ENCODE measurements at places on chromosomes 1 and 21.

- no peak for DNase-seq
Observed at GRCh38 chr1:198837278-198838021, 198.6 kb downstream of the PTPRC start.

DNA sequence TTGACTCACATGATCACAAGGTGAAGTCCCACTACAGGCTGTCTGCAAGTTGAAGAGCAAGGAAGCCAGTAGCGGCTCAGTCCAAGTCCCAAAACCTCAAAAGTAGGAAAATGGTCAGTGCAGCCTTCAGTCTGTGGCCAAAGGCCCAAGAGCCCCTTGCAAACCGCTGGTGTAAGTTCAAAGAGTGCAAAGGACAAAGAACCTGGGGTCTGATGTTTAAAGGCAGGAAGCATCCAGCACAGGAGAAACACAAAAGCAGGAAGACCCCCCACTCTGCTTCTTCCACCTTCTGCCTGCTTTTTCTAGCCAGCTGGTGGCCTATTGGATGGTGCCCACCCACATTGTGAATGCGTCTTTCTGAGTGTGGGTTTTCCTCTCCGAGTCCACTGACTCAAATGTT lies 2222.6 kb downstream of the MRPL39 start:
- no peak for DNase-seq

GRCh38 chr1:228032041-228032440 lies 25.2 kb downstream of the WNT3A start:
- no peak for DNase-seq

GRCh38 chr1:231395076-231395997 lies 26.8 kb downstream of the EGLN1 start:
- no peak for DNase-seq

GRCh38 chr1:7539769-7540175 lies 231.3 kb upstream of the VAMP3 start:
- no peak for DNase-seq

GRCh38 chr1:21260405-21261125 lies 29.7 kb downstream of the ECE1 start:
- no peak for DNase-seq

GRCh38 chr1:38431535-38432376 lies 385.2 kb upstream of the POU3F1 start:
- no peak for DNase-seq

DNA sequence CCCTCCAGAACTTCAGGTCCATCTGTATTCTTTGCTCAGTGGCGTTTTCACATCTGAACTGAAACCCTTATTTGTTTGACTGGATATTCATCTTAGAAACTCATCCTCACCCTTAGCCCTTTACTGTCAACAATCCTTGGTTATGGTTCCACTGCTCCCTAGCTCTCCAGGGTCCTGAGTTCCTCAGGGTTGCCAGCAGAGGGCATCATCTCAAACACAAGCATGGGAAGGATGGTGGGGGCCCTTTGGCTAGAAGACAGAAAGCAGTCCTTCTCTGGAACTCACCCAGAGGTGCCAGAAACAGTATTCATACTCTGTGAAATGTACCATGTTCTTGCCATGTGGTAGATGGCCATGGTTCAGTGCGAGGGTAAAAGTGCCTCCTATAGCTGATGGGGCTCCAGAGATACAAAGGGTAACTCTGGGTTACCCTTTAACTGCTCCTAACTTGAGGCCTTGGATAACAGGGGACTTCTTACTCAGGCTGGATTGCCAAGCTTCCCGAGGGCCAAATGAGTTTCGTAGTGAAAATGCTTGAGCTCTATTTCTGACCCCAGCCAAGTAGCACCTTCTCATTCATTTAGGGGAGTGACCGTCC lies 11.3 kb downstream of the NCSTN start:
- DNase-seq, result no peak

GRCh38 chr1:2973601-2974593 lies 47.4 kb upstream of the ACTRT2 start:
- no peak for DNase-seq

GRCh38 chr1:209999005-209999404 lies 61.0 kb downstream of the SYT14 start:
- no peak for DNase-seq

All from activated naive CD4-positive, alpha-beta T cell treated with Interleukin-2 at 50 U/mL for 16 hours (primary cell).